ENCODE measurements at places on chromosomes 12 and 14. TPM values are rescaled to one million over a fixed set of nuclear protein-coding genes. Genes with fewer than 3 reads are reported as not detected.

Gene GYS2
- total RNA-seq: not detected

Gene LRTM2
- total RNA-seq: 1.4 TPM

Gene NGB
- total RNA-seq: 2.6 TPM

GRCh38 chr14:69319911-69320310 lies 60.0 kb downstream of the GALNT16 start:
- DNase-seq: no peak

- no peak for DNase-seq
These were observed 24.2 kb downstream of the GALNT16 start for GRCh38 chr14:69284170-69284569.

- no peak for DNase-seq
These were observed 2.8 kb downstream of the FOXG1 start for GRCh38 chr14:28769276-28769880.

DNA sequence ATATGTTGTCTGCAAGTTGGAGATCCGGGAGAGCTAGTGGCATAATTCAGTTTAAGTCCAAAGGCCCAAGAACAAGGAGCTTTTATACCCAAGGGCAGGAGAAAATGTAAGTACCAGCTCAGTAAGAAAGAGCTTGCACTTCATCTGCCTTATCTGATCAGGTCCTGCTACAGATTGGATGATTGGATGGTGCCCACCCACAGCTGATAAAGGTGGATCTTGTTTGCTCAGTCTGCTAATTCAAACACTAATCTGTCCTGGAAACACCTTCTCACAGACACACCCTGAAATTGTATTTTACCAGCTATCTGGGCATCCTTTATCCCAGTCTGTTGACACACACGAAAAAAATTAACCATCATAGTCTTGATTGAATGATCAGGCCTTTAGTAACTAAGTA lies 230.7 kb upstream of the SLC16A7 start:
- no peak for DNase-seq

All from spinal cord (tissue), 10 donors.